ENCODE measurements at places on chromosomes 6 and 20.

DNA sequence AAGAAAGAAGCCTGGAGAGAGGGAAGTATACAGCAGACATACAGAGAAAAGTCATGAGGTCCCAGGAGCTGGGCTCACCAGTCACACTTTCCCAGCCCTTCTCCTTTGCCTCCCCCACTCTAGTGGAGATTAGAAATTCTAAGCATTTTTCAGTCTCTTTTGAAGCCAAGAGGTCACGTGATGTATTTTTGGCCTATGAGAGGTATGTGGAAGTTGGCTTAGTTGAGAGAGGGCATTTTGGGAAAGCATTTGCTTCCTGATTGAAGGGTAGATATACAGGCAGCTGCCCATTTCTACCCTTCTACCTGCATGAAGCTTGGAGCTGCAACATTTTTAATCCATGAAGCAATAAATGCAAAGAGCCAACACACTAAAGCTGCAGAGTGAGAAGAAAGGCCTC lies 106.0 kb upstream of the TNFAIP3 start:
- no peak for DNase-seq

DNA sequence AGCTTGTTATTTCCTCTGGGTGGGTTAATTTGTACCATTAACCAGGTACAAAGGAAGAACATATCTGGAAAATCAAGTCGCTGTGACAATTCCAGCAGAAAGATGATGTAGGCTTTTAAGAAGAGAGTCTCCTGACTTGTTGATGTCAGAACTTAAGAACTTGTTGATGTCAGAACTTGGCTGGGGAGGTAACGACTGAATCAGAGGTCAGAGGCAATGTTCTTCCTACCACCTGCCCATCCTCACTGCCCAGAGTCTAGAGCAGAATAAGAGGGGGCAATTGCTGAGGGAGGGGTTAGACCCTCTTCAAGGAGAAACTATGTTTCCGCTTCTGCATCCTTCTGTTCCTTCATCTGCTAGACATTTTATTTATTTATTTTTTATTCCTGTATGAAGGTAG lies 18.9 kb downstream of the MLIP start:
- DNase-seq = no peak

DNA sequence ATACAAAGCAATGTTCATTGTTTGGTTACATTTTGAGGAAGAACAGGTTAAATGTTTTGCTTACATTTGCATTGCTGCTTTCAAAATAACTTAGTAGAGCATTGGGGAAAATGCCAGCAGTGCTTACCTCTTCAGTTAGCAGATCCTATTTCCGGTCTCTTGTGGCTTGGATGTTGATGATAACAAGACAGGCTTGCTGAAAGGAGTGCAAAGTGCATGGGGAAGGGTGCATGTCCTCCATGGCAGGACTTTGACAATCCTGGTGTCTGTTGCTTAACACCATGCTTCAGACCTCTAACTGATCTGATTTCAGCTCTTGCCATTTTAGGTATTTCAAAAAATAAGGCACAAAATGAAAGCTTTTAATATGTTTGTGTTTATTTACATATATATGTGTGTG lies 21.1 kb downstream of the TPD52L1 start:
- DNase-seq = no peak

GRCh38 chr6:139644821-139645220 lies 270.4 kb upstream of the CITED2 start:
- DNase-seq = no peak

DNA sequence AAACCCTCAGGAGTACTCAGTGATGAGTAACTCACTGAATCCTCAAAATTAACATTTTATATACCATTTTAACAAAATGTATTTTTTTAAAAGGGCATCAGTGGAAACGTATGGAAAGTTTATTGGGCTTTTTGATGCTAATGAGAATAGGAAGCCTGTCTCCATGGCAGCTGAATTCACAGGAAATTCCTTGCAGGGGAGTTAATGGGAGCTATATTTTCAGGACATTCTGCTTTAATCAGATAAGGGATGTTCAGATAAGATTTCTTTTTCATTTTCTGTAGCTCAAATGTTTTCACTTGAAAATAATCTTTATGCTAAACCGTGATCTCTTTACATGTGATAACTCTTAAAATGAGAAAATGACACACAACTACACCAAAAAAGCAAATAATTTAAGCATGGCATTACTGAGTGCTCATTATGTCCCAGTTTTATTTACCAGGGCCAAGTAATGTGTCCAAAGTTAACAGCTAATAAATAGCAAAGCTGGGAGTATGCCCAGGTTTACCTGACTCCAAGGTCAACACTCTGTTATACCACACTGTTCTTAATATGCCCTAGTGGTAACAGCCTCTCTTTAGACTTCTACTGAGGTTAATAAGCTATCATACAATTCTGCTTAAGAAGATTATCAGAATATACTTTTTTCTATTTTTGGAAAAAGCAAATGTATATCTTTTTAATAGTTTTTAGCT lies 348.1 kb downstream of the GRIK2 start:
- no peak for DNase-seq

DNA sequence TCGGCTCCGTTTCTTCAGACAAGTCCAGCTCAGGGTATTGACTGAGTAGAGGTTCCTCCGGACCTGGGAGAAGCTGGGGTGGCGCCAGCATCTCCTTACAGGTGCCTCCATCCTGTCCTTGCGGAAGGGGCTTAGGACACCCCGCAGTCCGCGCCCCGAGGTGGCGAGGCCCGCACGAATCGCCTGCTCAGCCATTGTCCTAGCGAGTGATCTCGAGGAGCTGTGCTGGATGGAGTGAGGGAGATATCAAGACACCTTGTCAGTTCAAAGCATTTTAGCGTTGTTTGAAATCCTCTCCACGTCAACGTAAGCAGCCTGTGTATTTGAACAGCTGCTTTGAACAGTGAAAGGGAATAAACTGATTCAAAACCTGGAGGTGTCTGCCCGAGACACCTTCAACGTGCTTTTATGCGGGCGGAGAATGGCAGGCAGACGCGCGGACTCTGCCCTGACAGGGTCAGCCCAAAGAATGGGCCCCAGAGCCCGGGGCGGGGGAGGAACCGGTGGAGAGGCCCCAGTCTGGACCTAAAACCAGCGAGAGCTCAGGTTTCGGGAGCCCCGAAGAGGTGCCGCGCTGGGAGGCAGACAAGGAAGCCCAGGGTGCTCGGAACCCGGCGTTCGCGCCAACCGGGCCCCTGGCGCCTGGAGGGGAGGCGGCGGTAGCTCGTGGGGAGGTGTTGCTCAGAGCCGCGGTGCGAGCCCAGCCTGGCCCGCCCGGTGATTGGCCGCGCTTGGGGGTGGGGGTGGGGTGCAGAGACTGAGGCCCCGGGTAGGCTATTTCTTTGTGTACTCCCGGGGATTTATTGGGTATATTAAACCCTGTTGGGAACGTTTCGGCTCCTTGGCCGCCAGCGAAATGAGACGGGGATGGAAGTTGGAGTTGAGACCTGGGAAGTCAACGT lies 3.1 kb upstream of the POU3F2 start:
- no peak for DNase-seq

DNA sequence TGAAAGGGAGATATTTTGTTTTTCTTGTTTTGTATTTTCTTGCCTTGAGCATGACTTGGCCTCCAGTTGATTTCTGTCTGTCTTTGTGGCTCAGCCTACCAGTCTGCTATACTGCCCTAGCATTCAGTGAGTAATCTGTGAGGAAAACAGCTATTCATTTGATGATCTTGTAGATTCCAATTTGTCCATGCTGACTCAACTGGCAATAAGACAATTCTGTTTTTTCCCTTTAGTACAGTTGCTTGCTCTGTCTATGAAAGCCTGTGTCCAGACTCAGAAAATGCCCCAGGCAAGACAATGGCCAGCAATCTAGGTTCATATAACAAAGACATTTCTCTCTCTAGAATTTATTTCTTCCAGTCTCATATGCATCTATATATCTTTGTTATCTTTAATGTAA lies 10.9 kb upstream of the SOX4 start:
- no peak for DNase-seq

DNA sequence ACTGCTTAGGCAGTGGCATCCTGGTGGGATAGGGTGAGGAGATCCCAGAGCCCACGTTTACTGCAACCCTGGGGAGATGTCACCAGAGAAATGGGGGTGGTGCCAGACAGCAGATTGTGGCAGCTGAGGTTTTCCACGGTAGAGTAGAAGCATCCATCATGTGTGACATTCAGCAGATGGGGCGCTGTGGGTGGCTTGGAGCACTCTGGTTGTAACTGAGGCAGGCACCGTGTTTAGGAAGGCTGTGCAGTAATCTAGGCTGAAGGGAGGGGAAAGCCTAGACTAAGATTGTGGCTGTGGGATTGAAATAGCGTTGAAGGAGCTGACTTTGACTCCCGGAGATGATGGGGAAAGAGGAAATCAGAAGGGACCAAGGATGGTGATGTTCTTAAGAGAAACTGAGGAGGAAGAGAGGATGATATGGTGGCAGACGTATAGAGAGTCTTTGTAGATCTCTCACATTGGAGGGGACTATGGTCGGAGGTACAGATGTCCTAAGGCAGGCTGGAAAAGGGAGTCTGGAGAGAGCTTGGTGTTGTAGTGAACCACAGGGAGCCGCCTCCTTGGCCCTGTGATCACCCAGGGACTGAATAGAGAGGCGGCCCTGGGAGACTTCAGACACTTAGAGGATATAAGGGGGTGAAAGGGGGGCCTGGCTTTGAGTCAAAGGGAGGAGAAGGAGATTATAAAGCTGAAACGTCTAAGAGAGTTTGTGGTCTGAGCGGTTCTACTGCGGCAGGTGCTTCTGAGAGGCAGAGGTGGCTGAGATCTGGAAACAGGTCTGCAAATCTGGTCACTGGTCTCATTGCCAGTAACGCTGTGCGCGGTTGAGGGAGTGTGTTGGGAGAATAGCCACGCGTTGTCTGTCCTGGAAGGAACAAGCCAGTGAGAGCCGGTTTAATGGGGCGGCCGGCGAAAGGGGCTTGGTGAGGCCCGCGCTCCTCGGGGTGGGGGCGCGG lies 792 bp upstream of the MICA start:
- DNase-seq = peak; percentile 12

DNA sequence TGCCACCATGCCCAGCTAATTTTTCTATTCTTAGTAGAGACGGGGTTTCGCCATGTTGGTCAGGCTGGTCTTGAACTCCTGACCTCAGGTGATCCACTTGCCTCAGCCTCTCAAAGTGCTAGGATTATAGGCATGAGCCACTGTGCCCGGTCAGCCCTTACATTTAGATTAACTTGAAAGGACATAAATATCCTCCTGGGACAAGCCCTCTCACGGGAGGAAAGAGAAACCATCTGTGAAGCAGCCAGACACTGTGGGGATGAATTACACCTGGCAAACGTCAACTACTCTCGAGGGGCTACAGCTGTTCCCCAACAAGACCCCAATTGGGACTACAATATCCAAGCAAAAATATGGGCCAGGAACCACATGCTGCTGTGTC lies 32.7 kb upstream of the SAMHD1 start:
- DNase-seq = no peak

DNA sequence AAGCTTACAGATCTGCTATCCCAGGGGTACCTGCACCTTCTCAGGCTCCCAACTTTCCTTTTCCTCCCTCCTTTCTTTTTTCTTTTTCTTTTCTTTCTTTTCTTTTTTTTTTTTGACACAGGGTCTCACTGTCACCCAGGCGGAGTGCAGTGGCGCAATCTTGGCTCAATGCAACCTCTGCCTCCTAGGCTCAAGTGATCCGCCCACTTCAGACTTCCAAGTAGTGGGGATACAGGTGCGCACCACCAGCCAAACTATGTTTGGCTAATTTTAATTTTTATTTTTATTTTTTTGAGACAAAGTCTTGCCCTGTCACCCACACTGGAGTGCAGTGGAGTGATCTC lies 36.0 kb downstream of the PIM1 start:
- no peak for DNase-seq

GRCh38 chr6:139829576-139829975 lies 455.1 kb upstream of the CITED2 start:
- no peak for DNase-seq

DNA sequence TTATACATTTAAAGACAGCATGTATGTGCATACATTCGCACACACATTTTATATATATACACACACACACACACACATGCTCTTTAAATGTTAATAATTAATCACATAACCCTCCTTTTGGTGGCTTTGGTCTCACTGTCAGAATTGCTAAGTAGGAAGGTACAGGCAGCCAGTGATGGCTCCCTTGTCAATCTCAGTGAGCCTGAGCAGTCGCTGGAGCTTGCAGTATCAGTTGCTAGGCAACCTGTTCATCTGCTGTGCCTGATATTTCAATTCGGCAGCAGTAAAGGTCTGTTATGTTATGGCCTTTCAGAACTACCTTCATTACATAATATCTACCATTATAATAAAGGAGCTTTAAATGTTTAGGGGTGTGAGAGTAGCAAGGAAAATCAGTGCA lies 374.3 kb downstream of the LMBRD1 start:
- no peak for DNase-seq

DNA sequence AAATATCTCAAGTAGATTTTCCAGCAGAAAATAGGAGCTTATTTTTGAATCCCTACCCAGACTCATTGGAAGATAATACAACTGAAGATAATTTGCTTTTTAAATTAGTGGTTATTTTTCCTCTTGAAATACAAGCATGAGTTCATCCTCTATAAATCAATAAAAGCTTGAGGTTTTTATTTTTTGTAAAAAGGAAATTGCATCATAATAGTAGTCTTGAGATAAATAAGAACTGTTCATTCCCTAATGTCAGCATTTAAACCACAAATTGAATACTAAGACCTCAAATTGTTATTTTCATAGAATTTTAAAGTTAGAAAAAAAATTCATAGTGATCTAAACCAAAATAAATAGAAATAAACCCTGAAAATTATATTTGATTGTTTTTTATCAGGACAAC lies 719.1 kb downstream of the CD109 start:
- no peak for DNase-seq

DNA sequence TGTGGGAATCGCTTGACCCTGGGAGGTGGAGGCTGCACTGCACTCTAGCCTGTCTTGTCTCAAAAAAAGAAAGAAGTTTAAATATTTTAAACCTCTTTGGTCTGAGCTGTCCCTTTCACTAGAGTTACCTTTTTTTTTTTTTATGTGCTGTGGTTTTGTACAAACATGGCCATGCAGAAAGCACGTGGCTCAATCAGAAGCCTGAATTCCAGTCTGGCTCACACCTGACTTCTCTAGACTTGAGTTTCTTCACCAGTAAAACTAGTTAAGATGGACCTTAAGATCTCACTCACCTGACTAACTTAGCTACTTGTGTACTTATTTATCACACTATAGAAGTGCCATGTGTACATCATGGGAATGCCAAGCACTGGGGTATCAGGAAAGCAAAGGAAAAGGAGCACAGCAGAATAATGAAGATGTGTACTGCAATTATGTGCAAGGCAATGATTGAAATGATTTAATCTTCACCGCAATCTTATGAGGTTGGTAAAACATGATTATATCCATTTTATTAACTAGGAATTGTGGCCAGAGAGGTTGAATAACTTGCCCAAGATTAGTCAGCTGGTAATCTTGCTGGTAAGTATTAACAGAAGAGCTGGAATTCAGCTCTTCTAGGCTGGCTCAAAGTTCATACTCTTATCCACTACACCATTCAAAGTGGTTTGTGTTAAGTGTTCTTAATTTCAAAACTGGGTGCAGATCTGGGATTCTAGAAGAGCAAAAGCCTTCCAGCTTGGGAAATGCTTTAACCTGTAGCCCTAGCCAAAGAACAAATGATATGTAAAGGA lies 10.7 kb downstream of the HMGN3 start:
- no peak for DNase-seq

GRCh38 chr6:163897030-163897429 lies 482.5 kb downstream of the QKI start:
- no peak for DNase-seq

All from activated T-cell treated with anti-CD3 and anti-CD28 coated beads for 4 hours (primary cell).